Progenitor cell of endocrine pancreas (in vitro differentiated cells): ENCODE measurements at places on chromosomes 7 and 10.

DNA sequence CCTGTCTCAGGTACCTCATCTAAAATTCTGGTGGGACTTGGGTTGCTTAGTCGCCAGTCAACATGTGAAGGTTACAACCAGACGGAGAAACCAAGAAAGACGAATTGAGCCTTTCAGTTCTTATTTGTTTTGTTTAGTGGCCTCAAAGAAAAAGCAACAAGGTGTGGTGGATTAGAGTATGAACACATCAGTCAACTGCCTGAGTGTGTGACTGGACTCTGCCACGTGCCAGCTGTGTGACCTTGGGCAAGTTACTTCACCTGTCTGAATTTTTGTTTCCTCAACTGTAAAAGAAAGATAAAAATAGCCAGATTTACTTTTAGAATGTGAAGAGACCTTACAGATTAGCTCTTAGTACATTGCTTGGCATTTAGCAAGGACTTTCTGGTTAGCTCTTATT is 259.2 kb downstream of the CREB5 start:
- DNase-seq, result no peak

DNA sequence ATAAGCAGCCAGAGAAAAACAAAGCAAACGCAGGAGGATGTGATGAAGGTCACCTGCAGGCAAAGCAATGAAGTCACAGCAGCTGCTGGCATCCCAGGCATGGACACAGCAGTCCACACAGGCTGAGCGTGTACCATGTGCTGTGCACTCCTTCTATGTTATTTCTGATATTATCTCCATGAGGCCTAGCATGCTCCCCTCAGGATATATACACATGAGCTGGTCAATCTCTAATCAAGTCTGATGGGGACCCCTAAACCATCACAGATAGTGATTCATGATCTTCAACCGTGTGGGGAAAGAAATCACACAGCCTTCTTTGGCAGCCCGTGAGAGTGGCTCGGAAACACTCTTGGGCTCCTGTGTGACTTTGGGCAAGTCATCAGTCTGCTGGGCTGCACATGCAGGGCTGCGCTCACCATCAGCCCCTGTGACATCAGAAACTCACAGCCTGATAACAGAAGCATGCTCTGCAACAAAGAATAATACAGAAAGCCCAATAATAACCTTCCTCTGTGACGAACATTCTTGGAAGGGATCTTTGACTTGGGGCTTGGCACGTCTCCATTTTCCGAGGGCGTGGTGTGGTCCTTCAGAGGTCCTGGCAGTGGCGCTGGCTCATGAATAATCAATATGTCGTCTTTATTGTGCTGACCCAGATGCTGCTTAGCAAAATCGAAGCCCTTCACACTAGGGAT is 83.0 kb upstream of the ATP6V0A4 start:
- no peak for DNase-seq

DNA sequence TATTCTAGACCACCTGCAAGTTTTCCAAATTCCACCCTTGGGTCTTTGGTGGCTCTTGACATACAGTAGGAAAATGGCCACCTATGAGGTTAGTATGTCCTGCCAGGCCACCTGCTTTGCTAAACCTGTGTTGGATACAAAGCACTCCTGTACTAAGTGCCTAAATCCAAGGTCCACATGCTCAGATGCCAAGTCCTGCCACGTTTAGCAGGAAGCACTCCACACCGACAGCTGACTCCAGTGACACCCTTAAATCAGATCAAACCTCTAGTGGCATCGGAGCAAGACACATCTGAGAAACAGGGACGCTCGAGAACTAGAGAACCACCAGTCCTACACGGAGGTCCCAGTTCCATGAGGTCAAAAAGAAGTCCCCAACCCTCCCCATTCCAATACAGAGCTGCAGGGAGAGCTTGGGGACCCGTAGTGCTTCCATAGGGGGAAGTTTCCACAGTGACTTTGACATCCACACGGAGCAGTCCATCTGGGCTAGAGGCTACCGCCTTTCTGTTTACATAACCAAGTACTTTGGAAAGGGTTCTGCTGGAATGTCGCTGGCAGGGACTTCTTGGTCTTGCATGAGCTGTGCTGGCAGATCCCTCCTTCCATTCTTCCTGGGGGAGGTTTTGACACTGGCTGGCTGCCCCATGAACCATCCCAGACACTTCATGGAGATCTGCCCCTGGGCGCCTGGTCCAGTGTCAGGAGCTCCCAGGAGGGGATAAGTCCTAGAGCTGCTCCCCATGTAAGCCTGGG is 290.6 kb downstream of the PRPF18 start:
- DNase-seq, result no peak

DNA sequence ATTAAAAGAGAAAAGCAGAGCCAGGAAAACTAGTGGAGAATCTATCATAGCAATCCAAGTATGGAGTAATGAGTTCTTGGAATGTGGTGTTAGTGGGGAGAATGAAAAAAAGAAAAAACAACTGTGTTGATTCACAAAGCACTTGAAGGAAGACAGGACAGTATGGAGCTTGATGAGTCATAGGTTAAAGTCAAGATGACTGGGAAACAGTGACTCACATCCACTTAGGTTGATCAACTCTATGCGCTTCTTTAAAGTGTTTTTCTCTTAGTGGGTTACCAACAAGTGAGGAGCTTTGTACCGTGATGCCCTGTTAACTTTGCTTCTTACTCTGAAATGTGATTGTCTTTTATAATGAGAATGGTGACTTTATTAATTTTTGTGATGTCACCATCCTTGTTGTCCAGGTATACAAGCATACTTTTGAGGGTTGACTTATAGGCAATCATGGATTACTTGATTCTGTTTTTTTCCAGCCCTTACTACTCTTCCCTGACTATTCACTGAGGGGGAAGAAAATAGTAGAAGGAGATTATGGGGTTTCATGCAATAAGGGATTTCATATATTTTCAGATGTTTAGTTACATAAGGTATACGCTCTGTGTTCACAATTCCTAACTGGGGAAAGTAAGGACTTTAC is 32.1 kb upstream of the MDFIC start:
- DNase-seq, result no peak

DNA sequence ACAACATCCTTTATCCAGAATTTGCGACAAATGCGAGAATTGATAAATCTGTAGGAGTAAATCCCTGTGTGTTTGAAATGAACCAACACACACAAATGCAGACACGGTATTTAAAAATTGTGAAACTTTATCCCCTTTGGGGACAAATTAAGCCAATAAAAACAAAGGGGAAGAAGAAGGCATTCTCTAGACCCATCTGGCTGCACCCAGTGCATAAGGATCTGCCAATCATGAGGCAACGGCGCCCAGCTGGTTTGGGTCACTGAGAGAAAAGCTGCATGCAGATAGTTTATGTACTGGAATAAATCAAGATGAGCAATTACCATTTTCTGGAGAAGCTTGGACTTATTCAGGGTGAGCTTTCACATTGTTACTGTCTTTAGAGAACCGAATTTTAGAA is 45.7 kb downstream of the VAX1 start:
- DNase-seq, result no peak

DNA sequence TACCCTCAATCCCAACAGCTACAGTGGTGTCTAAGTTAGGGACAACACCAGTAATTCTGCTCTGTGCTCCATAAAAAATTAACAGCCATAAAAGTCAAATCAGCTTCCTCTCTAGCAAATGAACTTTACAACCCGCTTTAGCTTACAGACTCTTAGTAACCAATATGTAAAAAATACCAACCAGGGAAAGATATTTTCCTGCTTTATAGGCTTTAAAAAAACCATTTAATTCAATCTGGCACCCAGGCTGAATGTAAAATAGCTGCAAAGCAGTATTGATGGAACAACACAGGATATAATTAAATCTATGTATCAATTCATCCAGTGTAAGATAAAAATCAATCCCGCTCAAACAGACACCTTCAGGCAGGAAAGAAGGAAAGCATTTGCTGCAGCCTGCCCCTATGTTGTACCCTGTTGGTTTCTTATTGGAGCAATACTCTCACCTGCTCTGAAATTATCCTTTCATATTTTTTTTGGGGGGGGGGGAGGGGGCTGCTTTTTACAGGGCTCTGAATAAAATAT is 98.6 kb downstream of the NXPH1 start:
- no peak for DNase-seq

GRCh38 chr7:147711447-147711846 is 879.1 kb upstream of the C7orf33 start:
- no peak for DNase-seq

GRCh38 chr7:29851487-29851886 is 45.2 kb downstream of the WIPF3 start:
- DNase-seq, result no peak

DNA sequence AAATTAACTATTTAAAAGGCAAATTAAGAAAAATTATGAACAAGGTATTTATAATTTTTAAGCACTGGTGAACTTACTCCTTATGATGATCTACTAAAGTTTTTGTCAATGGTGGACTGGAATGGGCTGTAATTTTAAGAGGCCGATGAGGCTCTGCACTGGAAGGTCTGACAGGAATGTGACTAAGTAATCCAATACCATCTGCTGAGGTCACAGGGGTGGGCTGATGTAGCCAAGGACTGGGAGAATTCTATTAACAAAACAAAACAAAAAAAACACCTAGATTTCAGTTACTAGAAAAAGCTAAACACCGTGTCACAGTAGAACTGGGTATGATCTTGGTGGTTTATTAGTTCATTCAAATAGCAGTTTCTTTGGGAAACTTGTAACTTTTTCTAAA is 75.9 kb downstream of the NRBF2 start:
- no peak for DNase-seq

- no peak for DNase-seq
Measured at GRCh38 chr7:53604201-53604600, 568.8 kb downstream of the POM121L12 start.

- no peak for DNase-seq
Measured at GRCh38 chr10:131872011-131872826, 28.6 kb upstream of the PPP2R2D start.

DNA sequence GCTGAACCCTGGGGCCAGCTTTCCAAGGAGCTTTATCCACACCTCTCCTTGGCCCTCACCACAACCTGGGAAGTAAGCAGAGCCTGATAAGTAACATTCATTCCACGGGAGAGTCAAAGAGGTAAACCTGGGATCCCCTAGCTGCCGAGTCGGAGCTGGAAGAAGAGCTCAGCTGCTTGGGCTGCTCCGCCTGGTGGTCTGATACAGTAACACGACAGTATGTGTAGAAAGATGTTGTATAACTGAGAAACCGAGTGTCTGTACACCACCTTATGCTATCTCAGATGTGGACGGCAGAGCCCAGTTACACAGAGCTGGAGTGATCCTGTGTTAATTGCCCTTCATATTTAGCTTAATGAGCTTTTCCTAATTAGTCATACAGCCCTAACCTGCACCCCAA is 151.3 kb upstream of the KMT2E start:
- DNase-seq, result no peak

GRCh38 chr7:128841921-128842673 is 11.9 kb downstream of the FLNC start:
- DNase-seq, result no peak

GRCh38 chr10:8048281-8049008 is 6.0 kb upstream of the GATA3 start:
- no peak for DNase-seq

- no peak for DNase-seq
Measured at GRCh38 chr7:84107259-84107658, 87.3 kb downstream of the SEMA3A start.

- DNase-seq, result no peak
Measured at GRCh38 chr10:69810675-69811397, 9.1 kb downstream of the COL13A1 start.

DNA sequence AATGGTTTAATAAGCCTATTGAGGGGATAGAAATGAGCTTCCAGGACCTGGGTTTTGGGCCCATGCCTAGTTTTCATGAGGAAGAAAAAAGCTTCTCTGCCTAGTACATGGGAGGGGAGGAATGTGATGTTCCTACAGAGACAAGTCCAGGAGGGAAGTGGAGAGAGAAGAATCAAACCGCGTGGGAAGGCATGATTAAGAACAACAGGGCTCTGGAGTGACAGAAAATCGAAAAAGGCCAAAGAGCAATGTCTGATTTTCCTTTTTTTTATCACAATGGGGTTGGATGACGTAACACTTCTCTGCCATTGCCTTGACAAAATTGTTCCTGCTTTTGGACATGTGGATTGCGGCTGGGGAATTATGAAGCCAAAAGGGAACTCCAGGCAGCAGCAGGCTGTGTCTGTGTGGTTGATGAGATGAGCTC is 258.6 kb downstream of the CXCL12 start:
- DNase-seq, result no peak

DNA sequence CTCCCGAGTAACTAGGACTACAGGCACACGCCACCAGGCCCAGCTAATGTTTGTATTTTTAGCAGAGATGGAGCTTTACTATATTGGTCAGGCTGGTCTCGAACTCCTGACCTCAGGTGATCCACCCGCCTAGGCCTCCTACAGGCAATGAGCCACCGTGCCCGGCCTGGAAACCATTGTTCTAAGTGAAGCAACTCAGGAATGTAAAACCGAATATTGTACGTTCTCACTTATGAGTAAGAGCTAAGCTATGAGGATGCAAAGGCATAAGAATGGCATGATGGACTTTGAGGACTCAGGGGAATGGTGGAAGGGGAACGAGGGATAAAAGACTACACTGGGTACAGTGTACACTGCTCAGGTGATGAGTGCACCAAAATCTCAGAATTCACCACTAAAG is 235.1 kb upstream of the AUTS2 start:
- no peak for DNase-seq

DNA sequence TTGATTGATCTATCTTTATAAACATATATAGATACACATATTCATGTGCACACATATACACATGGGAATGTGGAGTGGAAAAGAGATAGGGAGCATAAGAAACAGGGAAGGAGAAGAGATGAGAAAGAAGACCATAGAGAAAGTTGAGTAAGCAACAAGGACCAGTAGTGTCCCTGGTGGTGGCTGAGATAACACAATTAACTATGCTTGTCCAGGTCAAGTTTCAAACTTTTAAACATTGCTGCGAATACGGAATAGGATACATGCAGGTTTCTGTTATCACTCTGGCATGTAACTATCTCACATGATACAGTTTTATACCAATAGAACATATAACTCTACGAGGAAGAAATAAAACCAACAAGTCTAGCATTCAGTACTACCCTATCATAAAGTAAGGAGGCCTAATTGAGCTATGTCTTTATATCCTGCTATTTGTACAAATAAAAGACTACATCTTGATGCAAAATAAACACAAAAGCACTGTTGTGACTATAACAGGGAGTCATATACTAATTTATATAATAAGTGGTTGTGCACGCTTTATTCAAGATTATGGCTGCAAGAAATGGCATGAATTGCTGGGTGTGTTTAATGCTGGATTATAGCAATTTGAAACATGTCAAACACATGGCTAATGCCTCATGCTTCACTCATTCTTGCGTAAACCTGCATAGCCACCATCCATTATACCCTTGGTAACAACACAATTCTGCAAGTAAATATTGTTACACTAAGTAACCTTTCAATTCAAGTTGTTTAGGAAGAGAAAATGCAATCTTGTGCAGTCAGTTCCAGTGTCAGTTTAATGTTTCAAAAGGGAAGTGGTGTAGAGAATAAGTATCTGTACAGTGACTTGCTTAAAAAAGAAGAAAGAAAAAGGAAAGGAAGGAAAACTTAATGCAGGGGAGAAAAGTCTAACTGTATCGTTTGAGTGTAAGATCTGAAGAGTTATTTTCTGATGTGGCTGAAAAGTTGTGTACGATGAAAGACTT is 8.2 kb downstream of the FOXP2 start:
- DNase-seq, result no peak
